Activated CD4-positive, alpha-beta memory T cell treated with anti-CD3 and anti-CD28 coated beads for 36 hours (primary cell): ENCODE measurements at places on chromosomes 5 and 9.

- DNase-seq, result no peak
Measured at GRCh38 chr9:3507395-3508077, 18.3 kb downstream of the RFX3 start.

- no peak for DNase-seq
Measured at GRCh38 chr9:134968011-134968822, 50.5 kb upstream of the FCN1 start.

- DNase-seq, result no peak
Measured at GRCh38 chr5:80804332-80804731, 149.5 kb upstream of the DHFR start.

DNA sequence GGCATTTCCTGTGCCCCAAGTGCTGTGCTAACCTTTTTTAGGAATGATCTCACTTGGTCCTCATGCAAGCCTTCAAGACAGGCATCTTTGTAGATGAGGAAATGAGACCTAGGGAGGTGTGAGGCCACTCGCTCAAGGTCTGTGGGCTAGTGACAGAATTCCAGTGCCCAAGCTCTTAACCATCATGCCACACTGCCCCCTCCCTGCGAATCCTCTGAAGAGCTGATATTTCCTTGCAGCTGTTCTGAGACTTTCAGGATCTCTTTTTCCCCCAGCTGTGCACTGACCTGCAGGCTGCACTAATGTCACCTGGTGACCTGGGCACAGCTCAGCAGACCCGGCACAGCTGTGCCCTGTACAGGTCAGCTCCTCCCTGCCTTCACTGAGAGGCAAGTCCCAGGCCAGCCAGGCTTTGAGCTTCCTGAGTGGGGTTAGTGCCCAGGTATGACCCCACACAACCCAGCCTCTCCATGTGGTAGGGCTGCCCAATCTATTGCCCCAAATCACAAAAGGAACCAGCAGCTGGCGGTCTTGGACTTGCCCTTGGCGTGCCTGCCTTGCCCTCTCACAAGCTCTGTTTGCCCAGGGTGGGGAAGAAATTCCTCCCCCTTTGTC is 32.7 kb downstream of the MORN5 start:
- no peak for DNase-seq

GRCh38 chr9:119792242-119792641 is 423.0 kb upstream of the BRINP1 start:
- DNase-seq, result no peak

DNA sequence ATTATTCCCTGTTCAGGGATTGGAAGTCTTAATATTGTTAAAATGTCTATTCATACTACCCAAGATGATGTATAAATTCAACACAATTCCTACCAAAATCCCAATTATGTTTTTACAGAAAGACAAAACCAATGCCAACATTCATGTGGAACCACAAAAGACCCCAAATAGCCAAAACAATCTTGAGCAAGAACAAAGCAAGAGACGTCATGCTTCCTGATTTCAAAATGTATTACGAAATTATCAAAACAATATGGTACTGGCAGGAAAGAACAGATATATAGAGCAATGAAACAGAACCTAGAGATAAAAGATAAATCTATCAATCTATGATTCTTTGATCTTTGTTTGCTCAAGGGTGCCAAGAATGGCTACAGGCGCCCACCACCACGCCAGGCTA is 237.9 kb downstream of the TAF11L14 start:
- DNase-seq, result no peak

- no peak for DNase-seq
Measured at GRCh38 chr5:32627219-32627870, 42.0 kb downstream of the SUB1 start.

DNA sequence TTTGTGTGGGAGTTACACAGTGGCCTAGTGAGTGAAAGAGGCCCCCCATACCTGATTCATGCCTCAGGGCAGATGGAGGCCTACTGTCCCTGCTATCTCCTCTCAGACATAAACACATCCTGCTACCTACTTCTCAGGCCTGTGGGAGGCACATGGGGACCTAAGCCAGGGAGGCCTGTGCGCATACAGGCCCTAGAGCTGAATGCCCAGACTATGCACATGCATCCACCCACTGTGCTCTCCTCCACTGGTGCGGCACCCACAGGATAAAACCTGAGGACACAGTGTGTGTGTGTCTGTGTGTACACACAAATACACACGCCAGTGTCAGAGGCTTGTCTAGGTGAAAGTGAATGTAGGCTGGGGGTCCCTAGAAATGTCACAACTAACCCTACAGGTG is 1.4 kb downstream of the PAX5 start:
- no peak for DNase-seq

DNA sequence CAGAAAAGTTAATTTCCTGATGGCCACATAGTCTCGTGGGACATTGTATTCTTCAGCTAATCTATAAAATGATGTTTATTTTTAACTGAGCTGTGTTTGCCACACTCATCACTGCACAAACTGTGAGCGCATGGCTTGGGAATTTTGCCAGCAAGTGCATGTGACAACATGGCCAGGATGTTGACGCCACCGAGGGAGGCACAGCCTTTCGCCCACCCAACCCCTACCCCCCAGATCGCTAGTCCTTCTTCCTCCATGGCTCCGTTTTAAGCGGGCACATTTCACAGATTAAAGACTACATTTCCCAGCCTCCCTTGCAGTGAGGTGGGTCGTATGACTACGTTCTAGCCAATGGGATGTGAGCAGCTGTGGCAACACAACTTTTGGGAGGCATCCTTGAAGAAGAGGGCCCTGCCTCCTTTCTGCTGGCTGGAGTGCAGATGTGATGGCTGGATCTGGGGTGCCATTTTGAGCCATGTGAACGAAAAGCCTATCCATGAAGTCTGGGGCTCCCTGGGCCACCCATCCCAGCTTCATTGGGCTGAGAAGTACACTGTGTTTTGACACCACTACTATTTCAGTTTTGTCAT is 7.9 kb downstream of the NRARP start:
- DNase-seq, result peak; percentile 38

- DNase-seq, result no peak
Measured at GRCh38 chr5:1069720-1070088, 42.2 kb downstream of the SLC12A7 start.

- DNase-seq, result no peak
Measured at GRCh38 chr5:5066276-5067186, 73.6 kb upstream of the ADAMTS16 start.

- DNase-seq, result no peak
Measured at GRCh38 chr9:124765439-124765835, 5.7 kb downstream of the NR6A1 start.

GRCh38 chr9:119523508-119523907 is 154.3 kb upstream of the BRINP1 start:
- DNase-seq, result no peak

DNA sequence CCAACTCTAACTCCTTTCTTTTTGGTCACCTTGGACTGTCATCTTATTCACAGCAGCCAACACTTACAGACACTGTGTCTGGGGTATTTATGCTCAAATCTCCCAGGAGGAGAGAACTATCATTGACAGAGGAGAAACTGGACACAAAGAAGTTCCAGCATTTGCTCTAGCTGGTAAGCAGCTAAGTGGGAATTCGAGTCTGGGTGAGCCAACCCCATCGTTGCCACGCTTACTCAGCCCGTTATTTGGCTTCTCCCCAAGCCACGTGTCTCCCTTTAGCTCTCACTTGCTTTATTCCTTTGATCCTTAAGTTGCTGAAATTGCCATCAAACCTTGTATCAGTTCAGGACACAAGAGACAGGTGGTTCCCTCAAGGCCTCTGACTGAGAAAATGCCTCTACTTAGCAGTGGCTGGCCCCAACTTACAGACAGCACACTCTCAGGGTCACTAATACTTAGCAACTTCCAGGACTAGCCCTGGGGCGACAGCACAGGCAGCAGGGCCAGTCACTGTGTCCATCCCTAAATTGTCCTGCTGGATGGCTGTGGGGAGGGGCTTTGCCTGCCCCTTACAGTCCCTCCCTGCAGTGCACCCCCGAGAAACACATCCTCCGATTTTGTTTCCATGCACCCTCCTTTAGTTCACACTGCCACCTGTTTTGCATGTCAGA is 1.4 kb downstream of the SLC36A2 start:
- DNase-seq, result no peak

DNA sequence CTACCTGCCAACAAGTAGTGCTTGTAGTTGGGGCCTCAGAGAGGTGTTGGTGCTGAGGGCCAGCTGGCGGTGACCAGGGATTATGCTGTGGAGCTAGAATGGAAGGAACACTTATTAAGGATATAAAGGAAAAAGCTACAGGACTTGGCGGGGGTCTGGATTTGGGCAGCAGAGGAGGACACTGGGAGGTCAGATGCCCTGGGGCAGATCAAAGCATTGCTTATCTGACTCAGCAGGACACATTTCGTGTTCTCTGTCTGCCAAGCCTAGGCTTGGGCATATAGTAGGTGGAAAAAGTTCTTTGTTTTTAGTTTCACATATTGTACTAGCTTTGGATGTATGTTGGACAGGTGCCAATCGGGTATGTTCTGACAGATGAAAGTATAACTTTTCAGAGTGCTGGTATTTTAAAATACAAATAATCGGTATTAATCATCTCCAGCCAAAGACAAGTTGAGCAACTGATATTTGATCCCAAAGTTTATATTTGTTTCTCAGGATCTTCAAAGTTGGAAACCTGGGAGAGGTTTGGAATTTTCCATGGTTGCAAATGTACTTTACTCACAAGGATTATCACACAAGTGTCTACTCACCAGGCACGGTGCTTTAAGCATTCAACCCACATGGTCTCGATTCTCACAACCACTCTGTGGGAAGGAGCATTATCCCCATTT is 69.4 kb downstream of the IQGAP2 start:
- peak; percentile 53 for DNase-seq

DNA sequence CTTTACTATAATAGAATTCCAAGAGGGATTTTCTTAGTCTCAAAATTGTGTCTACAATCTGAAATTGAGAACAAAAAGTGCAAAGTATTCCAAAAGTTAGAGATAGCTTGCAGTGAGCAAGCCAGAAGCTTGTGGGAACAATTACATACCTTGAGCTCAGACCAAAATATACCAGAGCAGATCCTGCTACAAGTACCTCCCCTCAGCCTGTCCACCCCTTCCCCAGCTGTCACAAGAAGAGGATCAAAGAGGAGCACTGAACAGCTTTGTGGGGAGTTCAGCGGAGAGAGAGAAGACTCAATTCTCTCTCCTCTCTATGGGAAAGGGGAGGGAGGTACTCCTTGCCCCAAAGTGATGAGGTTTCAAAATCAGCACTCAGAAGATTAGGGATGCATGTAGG is 869.2 kb upstream of the DMAC1 start:
- DNase-seq, result no peak
